Fibroblast of the aortic adventitia (primary cell): ENCODE measurements at places on chromosomes 12 and 14. TPM values are rescaled to one million over a fixed set of nuclear protein-coding genes. Genes with fewer than 3 reads are reported as not detected.

The KCNK13 gene
- total RNA-seq, result 0.27 TPM in 1 of 2 replicates, not detected in the other

The YBX3 gene
- total RNA-seq, result 139 and 191 TPM in 2 replicates

The ARID2 gene
- total RNA-seq, result 17.5 and 25.0 TPM in 2 replicates

The FOXG1 gene
- 0.63 TPM in 1 of 2 replicates, not detected in the other for total RNA-seq
